ENCODE measurements at places on chromosomes 12 and 14. TPM values are rescaled to one million over a fixed set of nuclear protein-coding genes. Genes with fewer than 3 reads are reported as not detected.

SERPINA10 gene
- total RNA-seq, result 0.06 TPM

LRRC10 gene
- not detected for total RNA-seq

PRR4 gene
- total RNA-seq, result 11.8 TPM

CELA1 gene
- total RNA-seq, result not detected

PELI2 gene
- 20.3 TPM for total RNA-seq

OR4K2 gene
- total RNA-seq, result not detected

CCDC177 gene
- total RNA-seq, result 2.0 TPM

CEBPE gene
- 1.5 TPM for total RNA-seq

KRT4 gene
- 0.11 TPM for total RNA-seq

ABHD12B gene
- 0.59 TPM for total RNA-seq

L3HYPDH gene
- total RNA-seq, result 37.3 TPM

PTPRB gene
- total RNA-seq, result 24.7 TPM

FIGNL2 gene
- total RNA-seq, result 1.3 TPM

CAPS2 gene
- total RNA-seq, result 22.9 TPM

WBP11 gene
- total RNA-seq, result 19.3 TPM

ACOT4 gene
- 1.5 TPM for total RNA-seq

ZDHHC17 gene
- 201 TPM for total RNA-seq

ANKS1B gene
- total RNA-seq, result 131 TPM

P2RX4 gene
- total RNA-seq, result 14.4 TPM

TAS2R9 gene
- 1.4 TPM for total RNA-seq

GYS2 gene
- 0.06 TPM for total RNA-seq

ANKRD33 gene
- 0.17 TPM for total RNA-seq

POLE2 gene
- total RNA-seq, result 20.1 TPM

TPH2 gene
- total RNA-seq, result 1.8 TPM

METAP2 gene
- total RNA-seq, result 73.2 TPM

TAS2R7 gene
- total RNA-seq, result not detected

DBX2 gene
- 5.0 TPM for total RNA-seq

ACVRL1 gene
- 8.4 TPM for total RNA-seq

APOF gene
- total RNA-seq, result not detected

P2RX7 gene
- total RNA-seq, result 16.8 TPM

AHNAK2 gene
- total RNA-seq, result 39.3 TPM

KRT72 gene
- total RNA-seq, result 0.11 TPM

All from spinal cord (tissue), 10 donors.